Renal cortical epithelial cell (primary cell): ENCODE measurements at places on chromosomes 6 and 20.
A peak's percentile ranks its signal among the peaks of the same experiment; 100 is the strongest.

GRCh38 chr20:34389206-34389953, 26.3 kb downstream of the ITCH start:
- no peak for DNase-seq

GRCh38 chr6:87070741-87071140, 24.2 kb downstream of the CGA start:
- no peak for DNase-seq

- no peak for DNase-seq
Measured at GRCh38 chr6:129281168-129281796, 398.3 kb downstream of the LAMA2 start.

DNA sequence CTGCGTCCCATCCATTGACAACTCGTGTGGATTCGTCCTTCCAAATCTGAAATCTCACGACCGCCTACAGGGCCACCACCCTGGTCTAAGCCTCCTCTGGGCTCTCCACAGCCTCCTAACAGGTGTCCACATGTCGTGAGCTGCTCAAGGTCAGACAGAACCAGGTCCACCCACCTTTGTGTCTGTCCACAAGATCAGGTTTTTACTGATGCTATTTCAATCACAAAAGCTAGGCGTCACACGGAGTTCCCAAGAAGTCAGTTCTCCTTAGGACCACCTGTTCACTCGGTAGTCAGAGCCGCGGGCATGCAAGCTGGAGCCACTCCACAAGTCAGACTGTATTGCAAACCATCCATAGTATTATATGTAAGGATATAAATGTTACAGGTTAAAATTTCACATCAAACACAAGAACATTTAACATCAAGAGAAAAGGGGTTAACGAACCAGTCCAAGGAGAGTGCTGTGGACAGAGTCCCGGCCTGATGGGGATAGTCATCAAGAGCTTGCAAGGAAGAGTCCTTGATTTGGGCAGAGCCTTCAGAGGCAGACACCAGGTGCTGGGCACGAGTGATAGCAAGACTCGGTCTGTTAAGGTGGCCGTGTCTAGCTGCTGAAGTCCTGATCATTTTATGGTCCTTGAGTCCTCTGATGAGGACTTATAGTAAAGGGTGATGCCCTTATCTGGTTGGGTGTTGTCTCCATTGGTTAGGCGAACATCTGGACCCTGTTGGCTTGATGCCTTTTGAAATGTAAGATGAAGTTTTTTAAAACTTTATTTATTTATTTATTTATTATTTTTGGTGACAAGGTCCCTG, 731 bp upstream of the DNPH1 start:
- no peak for DNase-seq

- DNase-seq: peak; percentile 28
Measured at GRCh38 chr6:125868252-125868651, 77.5 kb downstream of the NCOA7 start.

DNA sequence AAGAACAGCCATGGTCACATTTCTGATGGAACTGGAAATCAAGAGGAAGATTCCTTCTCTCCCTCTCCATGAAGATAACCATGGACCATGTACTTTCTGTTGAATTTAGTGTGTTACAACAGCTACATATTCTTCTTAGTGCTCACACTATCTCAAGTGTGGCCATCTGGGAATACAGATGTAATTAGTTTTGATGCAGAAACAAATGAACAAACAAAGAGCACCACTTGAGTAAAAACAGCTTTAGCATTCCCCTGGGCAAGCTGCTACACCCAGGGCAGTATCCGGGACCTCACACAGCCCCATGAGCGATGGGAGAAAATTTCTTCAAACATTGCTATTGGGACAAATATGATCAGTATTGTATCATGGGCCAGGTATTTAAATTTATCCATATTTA, 75.2 kb downstream of the RAMACL start:
- DNase-seq: no peak

DNA sequence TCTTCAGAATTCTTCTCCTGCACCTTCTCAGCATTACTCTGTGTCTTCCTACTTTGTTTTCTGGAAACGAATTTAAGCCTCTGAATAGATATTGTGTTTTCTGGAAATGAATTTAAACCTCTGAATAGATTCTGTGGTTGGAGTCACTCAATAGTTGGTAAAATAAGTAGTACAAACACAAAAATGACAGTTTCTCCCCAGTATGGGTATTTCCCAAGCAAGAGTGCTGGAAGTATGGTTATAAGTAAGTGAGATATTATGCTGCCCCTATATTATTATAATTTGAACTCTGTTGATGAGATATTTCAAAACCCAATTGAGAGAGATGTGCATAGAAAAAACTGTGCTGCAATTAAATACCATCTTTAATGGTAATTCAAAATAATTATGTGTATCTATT, 94.9 kb downstream of the TINAG start:
- no peak for DNase-seq

DNA sequence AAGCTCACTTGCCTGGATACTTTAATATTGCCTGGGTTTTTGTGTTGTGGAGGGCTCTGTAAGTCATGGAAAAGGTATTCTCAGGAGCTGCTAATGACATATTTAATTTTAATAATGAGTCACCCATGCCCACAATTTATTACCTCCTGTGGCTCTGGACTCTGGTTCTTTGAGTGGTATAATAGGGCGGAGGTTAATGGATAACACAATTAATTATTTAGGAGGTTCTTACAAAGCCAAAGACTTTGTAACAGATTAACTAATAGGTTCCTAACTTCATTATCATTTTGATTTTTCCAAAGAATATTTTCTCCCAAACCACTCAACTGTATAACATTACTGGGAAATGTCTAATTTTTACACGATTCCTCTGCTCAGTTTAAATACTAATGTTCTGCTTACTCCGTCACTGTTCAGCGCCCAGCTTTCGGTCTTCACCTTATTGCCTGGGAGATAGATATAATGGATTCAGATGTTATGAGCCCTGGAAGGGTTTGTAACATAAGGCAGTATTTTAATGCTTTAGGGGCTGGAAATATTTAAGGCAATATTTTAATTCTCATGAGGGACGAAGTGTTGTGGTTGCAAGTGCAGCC, 29.4 kb downstream of the PHACTR3 start:
- DNase-seq: peak; percentile 98

DNA sequence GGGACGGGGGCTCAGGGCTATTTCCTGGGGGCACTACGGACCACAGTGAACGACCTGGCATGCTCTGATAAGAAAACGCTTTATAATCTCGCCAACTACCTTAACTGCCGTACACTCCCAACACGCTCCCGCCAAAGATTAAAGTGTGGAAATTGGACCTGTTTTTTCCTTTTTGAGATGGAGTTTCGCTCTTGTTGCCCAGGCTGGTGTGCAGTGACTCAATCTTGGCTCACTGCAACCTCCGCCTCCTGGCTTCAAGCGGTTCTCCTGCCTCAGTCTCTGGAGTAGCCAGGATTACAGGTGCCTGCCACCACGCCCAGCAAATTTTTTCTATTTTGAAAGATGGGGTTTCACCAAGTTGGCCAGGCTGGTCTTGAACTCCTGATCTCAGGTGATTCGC, 346 bp upstream of the SLC44A4 start:
- DNase-seq: no peak

GRCh38 chr6:16903470-16903869, 142.2 kb upstream of the ATXN1 start:
- DNase-seq: no peak

DNA sequence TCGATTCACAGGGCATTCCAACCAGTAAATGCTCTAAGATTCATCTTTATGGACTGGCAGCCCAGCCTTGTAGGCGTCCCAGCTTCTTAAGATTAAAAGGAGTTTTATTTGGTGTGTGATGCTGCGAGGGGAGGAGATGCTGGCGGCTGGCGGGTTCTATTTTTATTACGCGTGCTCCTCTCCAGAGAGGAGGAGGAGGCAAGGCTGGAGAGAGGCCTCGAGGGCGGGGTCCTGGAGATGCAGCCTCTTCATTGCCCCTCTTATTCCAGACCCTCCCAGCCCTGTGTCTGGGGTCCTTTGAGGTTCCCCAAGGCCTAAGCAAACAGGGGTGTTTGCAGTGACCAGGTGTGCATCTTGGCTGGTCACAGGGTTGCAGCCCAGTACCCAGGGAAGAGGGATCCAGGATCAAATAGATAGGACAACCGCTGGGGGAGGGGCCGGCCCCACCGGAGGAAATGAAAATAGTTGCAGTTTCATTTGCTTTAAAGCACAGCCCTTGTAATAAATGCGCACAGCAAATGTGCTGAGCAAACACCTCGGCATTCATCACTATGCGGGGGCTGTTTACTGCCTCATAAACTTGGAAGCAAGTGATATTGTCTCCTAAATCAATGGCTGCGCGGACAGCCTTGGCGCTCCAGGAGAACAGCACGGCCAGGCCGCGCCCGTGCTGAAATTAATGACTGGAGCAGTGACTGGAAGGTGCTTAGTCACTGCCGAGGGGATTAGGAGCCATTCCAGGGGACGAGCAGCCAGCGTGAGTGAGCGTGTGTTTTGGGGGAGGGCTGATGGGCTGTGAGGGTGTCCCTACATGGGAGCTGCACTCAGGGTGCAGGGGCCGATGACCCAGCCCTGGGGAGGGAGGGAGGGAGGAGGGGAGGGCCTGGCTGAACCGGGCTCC, 83.0 kb downstream of the TMEM242 start:
- DNase-seq: peak; percentile 84

GRCh38 chr6:154715446-154715845, 17.8 kb upstream of the SCAF8 start:
- DNase-seq: no peak

- DNase-seq: no peak
Measured at GRCh38 chr6:448296-449056, 56.9 kb downstream of the IRF4 start.

GRCh38 chr6:44232676-44233566, 9.5 kb downstream of the SLC29A1 start:
- DNase-seq: no peak

DNA sequence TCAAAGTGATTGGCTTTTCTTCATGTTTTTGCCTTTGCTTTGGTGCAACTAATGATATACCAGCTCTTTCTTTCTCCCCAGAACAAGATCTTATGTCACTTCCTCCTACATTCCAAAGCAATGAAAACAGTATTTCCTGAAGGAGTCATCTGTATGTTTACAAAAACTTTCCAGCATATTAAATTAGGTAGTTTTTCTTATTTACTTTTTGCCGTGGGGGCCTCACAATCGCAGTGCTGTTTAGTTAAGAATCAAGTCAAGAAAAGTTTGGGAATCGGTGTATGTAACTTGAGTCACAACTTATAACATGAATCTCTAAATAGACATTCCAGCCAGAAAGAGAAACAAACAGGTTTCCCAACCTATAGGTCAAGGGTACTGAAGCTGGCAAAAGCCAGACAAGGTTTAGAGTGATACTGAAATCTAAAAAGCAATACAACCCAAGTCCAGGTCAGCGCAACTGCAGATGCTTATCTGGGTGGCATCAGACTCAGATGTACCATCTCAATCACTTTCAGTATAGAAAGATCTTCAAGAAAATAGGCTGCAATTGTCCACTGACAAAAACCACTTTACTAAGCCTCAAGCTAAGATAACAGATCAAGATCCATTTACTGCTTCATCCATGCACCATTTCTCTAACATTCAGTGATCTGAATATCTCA, 63.6 kb downstream of the IPCEF1 start:
- DNase-seq: peak; percentile 98

GRCh38 chr6:105514306-105514705, 111.4 kb upstream of the PREP start:
- DNase-seq: no peak

DNA sequence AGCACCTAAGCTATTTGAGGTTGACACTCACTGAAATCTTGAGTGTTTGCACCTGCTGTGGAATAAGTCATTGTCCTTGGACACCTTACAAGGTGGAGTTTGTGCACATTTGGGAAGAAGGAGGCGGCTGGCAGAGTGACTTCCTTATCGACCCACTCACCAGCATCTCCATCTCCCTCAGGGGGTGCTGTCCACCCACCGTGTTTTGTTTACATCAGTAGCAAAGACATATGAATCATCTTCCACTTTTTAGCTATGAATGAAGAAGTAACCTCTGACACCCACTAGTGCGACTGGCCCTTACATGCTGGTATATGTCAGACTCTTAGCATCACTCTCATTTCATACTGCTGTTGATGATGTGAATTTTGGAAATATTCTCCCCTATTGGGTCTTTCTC, 119.5 kb upstream of the SGK1 start:
- DNase-seq: no peak
